ENCODE measurements at places on chromosomes 2 and 18.
A peak's percentile ranks its signal among the peaks of the same experiment; 100 is the strongest.

- no peak for DNase-seq
Measured at GRCh38 chr2:33086400-33087015, 139.8 kb downstream of the LTBP1 start.

DNA sequence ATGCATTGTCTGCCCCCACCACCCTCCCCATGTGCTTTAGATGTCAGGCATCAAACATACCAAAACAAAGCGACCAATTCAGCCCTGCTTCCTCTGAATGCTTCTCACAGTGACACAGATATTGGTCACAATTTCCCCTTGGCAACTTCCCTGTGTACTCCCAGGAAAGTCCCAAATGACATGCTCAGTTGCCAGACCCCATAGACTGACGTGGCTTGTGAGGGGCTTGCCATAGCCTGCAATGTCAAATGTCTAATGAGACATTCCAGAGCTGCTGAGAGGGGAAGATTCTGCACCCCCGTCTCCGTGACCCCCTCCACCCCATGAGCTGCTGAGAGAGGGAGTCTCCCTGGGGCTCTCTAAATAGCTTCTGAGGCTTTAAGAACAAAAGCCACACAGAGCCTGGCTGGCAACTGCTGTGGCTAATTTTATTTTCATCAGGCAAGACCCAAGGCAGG, 47.3 kb downstream of the RFTN2 start:
- no peak for DNase-seq

DNA sequence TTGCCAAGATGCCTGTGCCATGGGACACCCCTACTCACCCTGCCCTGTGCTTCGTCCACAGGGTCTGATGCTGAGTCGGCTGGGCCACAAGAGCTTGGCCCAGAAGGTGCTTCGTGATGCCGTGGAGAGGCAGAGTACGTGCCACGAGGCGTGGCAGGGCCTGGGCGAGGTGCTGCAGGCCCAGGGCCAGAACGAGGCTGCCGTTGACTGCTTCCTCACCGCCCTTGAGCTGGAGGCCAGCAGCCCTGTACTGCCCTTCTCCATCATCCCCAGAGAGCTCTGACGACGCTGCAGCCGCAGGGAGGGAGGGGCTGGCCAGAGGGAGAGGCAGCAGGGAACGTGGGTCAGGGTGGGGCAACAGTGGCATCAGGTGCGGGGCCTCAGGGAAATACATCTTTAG, 81.5 kb downstream of the STPG4 start:
- DNase-seq, result no peak

- peak; percentile 88 for DNase-seq
Measured at GRCh38 chr2:27627963-27628766, 647 bp downstream of the CCDC121 start.

DNA sequence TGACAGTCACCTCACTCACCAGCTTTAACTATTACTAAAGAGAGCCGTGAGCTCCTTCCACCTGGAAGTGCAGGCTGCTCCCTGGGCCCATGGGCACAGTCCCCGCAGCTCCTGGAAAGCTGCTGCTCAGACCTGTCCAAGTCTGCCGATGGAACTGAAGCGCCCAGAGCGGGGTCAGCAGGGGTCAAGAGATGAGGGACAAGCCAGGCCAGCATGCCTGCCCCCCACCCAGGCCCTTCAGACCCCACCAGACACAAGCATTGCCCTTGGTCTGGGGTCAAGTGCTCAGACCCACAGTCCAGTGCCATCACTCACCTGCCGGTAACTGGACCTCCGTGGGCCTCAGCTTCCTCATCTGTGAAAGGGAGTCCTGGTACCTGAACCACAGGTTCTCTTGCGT, 59.9 kb downstream of the BIN1 start:
- no peak for DNase-seq

DNA sequence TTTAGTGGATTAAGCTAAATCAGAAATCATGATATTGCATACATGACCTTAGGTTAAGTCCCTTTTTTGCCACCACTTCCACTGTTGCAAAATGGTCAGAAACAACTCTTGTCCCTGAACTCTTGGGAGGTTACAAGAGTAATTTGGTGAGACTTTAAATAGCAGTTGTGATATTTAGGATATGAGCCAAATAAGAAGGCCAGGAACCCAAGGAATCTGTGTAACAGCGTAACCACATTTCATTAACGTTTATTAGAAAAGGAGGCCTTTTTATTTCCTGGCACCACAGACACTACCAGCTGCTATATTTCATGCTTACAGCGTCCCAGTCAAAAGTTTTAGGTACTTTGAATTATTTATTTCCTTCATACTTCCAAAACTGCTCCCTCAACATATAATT, 268.0 kb downstream of the GPD2 start:
- DNase-seq, result no peak

- DNase-seq, result peak; percentile 23
Measured at GRCh38 chr2:240991378-240992263, 6.8 kb upstream of the SNED1 start.

GRCh38 chr2:143333168-143333791, 204.1 kb downstream of the ARHGAP15 start:
- no peak for DNase-seq

- DNase-seq, result no peak
Measured at GRCh38 chr2:1233281-1233680, 180.0 kb upstream of the TPO start.

- DNase-seq, result no peak
Measured at GRCh38 chr2:137210039-137210438, 444.7 kb downstream of the THSD7B start.

DNA sequence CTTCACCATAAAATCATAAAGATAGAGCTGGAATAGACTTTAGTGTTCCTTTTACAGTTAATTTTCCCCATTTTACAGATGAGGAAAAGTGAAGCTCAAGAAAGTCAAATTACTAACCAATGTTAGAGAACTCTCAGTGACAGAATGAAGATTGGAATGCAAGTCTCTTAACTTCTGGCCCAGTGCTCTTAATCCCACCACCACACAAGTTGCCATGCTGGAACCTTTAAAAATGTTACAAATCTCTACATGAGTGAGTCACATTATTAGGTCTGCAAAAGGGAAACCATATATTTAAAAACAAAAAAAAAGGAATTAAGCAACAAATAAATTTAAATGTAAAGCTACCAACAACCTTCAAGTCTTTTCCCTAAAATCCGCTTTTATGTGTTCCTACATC, 3.5 kb downstream of the NCKAP1 start:
- no peak for DNase-seq

DNA sequence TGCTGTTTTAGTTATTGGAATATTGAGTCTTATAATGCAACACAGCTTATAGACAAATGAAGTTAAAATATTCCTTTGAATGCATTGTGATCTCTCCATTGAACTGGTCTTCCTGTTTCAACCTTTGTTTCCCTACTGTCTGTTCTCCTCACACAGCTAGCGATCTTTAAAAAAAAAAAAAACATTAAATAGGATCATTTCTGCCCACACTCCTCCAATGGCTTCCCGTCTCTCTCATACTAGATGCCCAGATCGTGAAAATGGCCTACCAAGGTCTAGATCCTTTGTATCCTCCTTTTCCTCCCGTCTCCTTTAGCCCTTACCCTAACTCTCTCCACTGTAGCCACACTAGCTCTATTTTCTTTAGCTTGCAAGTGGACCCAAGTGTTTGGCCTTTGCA, 2.4 kb downstream of the FAM171B start:
- DNase-seq, result no peak

DNA sequence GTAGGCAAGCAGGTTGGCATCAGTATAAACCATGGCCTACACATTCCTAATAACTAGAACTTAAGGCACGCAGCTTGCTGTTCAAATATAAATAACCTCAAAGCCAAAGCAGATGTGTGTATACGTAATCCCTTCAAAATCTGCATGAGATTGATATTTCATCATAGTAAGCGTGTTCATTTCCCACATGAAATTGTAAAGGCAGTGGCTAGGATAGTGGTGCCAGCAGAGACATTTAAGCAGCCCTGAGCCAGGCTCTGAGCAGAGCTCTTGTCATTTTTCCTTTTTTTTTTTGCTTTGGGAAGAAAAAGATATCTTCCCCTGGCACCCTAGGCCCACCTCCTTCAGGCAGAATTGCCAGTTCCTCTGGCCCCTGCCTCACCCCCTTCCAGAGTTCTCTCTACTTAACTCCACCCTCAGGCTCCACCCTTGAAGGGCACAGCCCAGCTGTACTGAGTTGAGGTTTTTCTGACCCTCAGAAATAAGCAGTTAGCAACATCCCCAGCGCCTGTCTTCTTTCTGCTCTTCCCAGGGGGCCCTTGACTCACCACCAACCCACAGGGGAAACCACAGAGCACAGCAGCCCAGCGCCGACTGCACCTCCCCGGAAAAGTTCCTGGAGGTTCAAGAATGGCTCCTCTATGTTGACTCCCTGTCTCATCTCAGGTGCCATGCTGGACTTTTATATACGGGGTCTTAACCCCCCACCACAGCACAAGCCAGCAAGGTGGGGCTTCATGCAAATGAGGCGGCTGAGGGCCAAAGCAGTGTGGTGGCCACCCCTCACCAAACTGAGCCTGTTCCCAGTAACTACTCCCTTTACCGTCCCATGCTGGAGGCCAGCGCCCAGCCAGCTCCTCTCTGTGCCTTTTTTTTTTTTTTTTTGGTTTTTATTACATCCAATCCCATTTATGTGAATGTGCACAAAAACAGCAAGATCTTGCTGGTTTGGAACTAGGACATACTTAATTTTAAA, 84.7 kb downstream of the EHD3 start:
- no peak for DNase-seq

- DNase-seq, result no peak
Measured at GRCh38 chr18:4196351-4196750, 258.8 kb downstream of the DLGAP1 start.

DNA sequence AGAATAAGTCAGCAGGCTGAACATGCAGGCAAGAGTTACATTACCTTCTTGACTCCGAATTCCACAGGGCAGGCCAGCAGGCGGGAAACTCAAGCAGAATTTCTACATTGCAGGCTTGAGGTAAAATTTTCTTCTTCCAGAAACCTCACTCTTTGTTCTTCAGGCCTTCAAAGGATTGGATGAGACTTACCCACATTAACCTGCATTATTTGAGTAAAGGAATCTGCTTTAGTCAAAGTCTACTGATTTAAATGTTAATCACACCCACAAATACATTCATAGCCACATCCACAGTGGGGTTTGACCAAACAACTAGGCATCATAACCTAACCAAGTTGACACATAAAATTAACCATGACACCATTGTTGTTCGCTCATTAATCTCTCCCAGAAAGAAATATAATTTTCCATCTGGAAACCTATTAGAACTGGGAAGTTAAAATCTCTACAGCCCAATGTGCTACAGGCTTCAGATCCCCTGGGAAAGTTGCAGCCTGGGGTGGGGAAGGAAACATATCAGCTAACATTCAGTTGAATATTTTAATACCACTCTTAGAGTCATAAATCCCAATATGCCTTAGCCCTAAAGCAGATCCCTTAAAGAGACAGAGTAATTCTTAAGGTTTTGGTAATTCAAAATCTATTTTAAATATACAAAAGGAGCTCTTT, 468.2 kb upstream of the TNP1 start:
- no peak for DNase-seq

DNA sequence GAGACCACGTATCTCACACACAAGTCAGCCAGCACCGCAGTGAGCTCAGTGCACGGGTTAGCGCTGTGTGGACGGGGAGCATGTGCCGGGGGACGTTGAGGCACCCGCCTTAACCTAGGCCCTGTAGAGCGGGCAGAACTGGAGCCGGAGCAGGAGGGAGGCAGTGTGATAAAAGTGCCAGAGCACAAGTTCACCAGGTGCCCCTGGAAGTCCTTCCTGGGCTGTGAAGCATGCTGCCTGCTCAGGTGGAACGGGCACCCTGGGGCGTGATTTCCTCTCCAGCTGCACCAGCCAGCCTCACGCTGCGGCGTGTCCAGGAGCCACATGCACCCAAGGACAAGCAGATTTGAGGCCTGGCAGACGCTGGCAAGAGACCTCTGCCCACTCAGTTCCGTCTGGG, 50.3 kb downstream of the ITGB1BP1 start:
- DNase-seq, result no peak

GRCh38 chr18:5417342-5417741, 121.8 kb upstream of the ZBTB14 start:
- no peak for DNase-seq

DNA sequence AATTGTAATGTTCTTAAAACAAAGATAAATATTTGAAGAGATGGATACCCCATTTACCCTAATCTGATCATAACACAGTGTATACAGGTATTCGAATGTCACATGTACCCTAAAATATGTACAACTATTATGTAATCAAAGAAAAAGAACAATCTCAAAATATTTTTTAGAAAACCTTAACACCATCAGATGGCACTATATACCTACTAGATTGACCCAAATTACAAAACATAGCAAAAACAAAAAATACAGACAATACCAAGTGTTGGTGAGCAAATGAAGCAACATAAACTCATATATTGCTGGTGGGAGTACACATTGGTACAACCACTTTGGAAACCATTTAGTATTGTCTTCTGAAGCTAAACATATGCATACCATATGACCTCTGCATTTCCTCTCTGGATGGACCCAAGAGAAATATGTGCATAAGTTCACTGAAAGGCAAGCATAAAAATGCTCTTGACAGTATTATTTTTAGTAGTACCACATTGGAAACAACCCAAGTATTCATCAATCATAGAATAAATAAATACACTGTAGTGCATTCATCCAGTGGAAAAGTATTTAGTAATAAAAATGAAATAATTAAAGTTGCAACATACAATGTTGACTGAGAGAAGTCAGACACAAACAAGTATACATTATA, 55.8 kb downstream of the GDF7 start:
- DNase-seq, result no peak

DNA sequence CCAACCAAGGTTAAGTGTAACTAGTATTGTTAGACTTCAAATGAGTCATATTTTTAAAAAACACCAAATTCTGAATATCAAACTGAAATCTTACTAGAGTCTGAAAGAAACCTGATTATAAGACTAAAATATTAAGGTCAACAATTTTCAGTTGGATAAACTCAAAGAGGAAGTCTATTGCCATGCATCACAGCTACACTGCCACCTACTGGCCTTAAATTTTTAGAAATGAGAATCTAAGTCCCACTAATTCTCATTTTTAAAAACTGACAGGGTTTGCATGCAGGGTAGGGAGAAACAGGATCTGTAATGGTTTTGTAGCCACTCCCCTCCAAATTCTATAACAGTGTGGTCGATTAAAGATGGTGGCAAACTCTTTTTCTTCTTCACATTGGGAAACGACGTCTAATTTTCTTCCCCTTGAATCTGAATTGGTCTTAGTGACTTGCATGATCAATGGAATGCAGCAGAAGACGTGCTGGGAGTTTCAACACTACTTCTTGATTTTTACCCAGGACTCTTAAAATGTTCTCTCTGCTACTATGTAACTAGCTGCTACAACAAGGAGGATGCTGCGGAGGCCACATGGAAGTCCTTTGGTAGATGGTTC, 176.1 kb upstream of the SESTD1 start:
- DNase-seq, result no peak

- no peak for DNase-seq
Measured at GRCh38 chr2:113720167-113720566, 36.3 kb downstream of the SLC35F5 start.

- DNase-seq, result no peak
Measured at GRCh38 chr2:186503827-186504606, 18.0 kb downstream of the ZC3H15 start.

- peak; percentile 65 for DNase-seq
Measured at GRCh38 chr18:61702007-61702406, 190.8 kb downstream of the RNF152 start.

Measured in AG04449 (cell line).